ENCODE measurements at places on chromosomes 1 and 21. TPM values are rescaled to one million over a fixed set of nuclear protein-coding genes. Genes with fewer than 3 reads are reported as not detected.

Gene SMPDL3B
- 9.7 TPM for total RNA-seq

DNA sequence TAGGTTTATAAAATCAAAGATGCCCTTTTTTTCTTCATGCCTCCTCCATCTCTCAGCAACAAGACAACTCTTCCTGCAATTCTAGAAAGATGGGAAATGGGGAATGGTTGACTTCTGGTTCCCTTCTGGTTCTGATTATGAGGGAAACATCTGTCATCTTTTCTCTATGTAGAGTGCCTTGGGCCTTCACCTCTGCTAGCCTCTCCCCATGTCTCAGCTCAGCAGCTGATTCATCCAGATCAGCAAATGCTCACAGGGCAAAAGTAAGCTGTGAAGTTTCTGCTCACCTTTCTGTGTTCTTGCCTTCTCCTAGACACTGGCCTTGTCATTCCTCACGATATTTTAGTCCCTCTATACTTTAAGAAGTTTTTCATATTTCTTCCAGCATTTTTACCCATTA, 17.8 kb upstream of the BECN2 start:
- no peak for DNase-seq

DNA sequence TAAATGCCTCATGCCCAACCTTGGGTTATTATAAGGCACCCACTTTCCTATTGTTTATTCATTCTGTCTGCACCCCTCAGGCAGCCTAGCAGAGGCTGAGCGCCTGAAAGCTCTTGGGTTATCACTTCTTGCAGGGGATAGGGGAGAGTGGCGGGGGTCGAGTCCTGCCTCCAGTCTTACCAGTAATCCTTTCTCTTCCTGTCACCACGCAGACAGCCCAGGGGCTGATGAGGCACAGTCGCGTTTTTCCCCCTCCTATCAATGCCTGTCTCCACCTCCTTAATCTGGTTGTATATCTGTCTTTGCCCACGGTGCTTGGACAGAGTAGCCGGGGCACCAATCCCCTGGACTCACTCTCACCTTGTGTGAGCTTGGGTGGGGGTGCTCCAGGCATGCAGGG, 733.1 kb downstream of the MATN1 start:
- DNase-seq: no peak

Gene TNFRSF18
- 4.3 TPM for total RNA-seq

Gene ANKRD65
- total RNA-seq: 0.54 TPM

Gene HECTD3
- 27.2 TPM for total RNA-seq

Gene KCNN3
- total RNA-seq: under 0.01 TPM
